ENCODE measurements at places on chromosomes 11 and 22.
A peak's percentile ranks its signal among the peaks of the same experiment; 100 is the strongest.

DNA sequence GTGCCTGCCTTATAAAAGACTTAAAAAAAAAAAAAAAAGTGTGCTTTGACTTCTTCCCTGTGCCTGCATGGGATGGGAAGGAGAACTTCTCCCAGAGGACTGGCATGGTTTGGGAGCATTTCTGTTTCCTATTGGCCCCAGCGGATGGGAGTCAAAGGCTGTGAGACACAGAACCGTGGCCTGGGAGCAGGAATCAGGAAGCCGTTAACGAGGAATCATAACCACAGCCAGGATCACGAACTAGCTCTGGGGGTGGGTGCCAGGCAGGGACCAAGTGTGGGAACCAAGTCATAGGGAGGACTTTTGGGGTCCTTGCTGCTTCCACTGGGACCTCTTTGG is 526 bp downstream of the C1QTNF6 start:
- DNase-seq = peak; percentile 81

- peak; percentile 6 for DNase-seq
Measured at GRCh38 chr11:67699521-67699920, 25.1 kb upstream of the ALDH3B2 start.

- peak; percentile 13 for DNase-seq
Measured at GRCh38 chr11:112584672-112585071, 324.0 kb upstream of the PLET1 start.

DNA sequence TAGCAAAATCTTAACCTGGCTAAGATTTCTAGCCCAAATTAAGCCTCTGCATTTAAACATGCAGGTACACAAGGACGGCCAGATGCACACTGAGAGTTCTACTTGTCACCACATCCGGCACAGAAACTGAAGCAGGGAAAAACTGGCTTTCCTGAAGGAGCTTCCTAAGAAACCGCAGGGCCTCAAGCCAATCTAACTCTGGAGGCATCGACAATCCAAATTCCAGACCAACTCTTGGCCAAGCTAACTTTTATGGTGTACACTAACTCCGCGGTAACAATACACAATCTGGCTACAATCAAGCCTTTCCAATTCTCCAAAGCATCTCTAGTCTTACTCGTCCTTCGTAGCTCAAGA is 1.2 kb downstream of the MSANTD2 start:
- peak; percentile 74 for DNase-seq

- DNase-seq = no peak
Measured at GRCh38 chr11:8365216-8365941, 101.7 kb upstream of the LMO1 start.

DNA sequence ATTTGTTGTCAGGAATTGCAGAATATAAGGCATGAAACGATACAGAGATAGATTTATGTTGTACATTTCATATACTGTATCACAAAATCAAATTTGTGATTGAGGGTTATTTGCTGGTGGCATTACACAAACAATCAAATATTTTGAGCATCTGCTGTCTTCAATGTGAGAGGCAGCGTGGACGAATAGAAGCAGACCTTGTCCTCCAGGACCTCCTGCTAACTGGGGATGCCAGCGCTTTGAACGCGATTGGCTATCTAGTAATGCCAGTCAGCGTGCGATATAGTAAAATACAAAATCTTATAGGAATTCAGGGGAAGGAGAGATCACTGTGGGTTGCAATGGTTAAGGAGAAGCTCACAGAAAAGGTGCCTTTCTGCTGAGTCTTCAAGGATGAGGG is 631 bp upstream of the SNX19 start:
- no peak for DNase-seq

- peak; percentile 89 for DNase-seq
Measured at GRCh38 chr11:45089251-45089650, 57.2 kb upstream of the PRDM11 start.

DNA sequence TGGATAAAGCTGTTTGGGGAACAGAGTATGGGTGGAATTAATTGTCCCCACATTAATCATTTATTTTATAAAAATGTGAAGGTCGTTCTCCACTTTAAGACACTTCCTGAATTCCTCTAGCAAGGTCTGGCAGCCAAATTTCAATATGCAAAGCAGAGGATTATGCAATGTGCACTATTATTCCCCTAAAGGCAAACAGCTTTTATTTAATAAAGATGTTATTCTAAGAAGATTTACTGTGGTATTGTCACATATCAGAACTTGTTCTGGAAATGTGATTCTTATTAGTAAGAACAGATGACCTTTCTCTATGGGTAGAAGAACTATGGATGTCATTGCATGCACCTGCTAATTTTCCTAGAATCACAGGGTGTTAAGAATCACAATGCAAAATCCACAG is 1128.8 kb upstream of the CCDC90B start:
- no peak for DNase-seq

DNA sequence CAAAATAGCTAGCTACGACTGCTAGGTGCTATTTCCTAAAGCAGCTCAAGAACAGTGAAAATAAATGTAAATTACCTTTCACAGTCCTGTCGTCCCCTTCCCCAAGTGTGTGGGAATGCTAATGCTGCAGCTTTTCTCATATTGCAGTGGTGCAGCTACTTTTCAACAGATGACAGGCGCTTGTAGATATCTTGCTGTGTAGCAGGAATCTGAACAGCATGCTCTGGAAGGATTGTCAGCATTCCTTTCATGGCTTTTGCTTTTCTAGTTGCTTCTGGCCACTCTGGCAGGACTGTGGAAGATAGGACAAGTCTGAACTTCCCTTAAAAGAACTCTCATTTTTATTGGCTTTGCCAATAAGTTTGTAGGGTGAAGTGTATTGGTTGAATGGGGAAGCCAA is 18.8 kb downstream of the FAR1 start:
- no peak for DNase-seq

DNA sequence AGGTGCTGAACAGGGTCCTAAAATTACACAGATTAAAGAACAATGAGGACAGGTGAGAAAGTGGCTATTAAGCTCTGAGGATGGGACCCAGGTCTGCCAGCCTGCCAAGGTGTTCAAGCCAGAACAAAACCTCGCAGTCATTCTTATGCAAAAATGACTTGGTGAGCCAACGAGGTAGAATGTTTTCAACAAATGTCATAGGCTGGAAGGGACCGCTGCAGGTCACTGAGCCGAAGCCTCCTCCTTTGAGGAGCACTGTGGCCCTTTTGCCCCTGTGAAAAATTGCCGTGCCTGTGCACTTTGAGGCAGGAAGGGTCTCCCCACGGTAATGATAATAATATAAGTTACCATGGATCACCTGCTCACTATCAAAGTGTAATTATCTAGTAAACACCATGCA is 216.2 kb downstream of the DSCAML1 start:
- no peak for DNase-seq

DNA sequence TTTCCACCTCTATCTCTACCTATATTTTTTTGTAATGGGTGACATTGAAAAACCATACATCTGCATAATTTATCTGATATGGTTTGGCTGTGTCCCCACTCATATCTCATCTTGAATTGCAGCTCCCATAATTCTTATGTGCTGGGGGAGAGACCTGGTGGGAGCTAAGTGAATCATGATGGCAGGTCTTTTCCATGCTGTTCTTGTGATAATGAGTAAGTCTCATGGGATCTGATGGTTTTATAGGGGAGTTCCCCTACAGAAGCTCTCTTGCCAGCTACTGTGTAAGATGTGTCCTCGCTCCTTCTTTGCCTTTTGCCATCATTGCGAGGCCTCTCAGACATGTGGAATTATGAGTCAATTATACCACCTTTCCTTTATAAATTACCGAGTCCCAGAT is 551.0 kb upstream of the ANO5 start:
- no peak for DNase-seq

- peak; percentile 19 for DNase-seq
Measured at GRCh38 chr11:101390539-101390938, 193.3 kb downstream of the TRPC6 start.

All from fibroblast of villous mesenchyme (primary cell).